Vein endothelial cell (primary cell): ENCODE measurements at places on chromosomes 2 and 18. TPM values are rescaled to one million over a fixed set of nuclear protein-coding genes. Genes with fewer than 3 reads are reported as not detected.

ATP6V1B1 gene
- not detected in 2 replicates for total RNA-seq

DCDC2C gene
- not detected in 2 replicates for total RNA-seq

TMEM18 gene
- 12.1 and 18.2 TPM in 2 replicates for total RNA-seq

IL1F10 gene
- not detected in 2 replicates for total RNA-seq

ASIC4 gene
- total RNA-seq, result not detected in 2 replicates

ANKRD30BL gene
- not detected in 2 replicates for total RNA-seq

GREB1 gene
- 0.19 and 0.33 TPM in 2 replicates for total RNA-seq

CELF4 gene
- total RNA-seq, result not detected in 2 replicates

SCTR gene
- total RNA-seq, result not detected in 2 replicates

CLEC4F gene
- total RNA-seq, result not detected in 2 replicates

REG1B gene
- not detected in 2 replicates for total RNA-seq

VWC2L gene
- not detected in 2 replicates for total RNA-seq

VWA3B gene
- not detected in 2 replicates for total RNA-seq

SCYGR4 gene
- total RNA-seq, result not detected in 2 replicates

LRRC30 gene
- not detected in 2 replicates for total RNA-seq

ALLC gene
- total RNA-seq, result not detected in 2 replicates

MCEE gene
- 6.5 and 13.1 TPM in 2 replicates for total RNA-seq

SFXN5 gene
- 20.4 and 20.6 TPM in 2 replicates for total RNA-seq

STK16 gene
- 21.9 and 31.5 TPM in 2 replicates for total RNA-seq

CIDEA gene
- total RNA-seq, result 3.9 and 6.4 TPM in 2 replicates

TYMS gene
- 15.0 and 32.8 TPM in 2 replicates for total RNA-seq

SPATA3 gene
- not detected in 2 replicates for total RNA-seq

FLACC1 gene
- 0.65 and 1.1 TPM in 2 replicates for total RNA-seq
